ENCODE measurements at places on chromosomes 3 and 15.

DNA sequence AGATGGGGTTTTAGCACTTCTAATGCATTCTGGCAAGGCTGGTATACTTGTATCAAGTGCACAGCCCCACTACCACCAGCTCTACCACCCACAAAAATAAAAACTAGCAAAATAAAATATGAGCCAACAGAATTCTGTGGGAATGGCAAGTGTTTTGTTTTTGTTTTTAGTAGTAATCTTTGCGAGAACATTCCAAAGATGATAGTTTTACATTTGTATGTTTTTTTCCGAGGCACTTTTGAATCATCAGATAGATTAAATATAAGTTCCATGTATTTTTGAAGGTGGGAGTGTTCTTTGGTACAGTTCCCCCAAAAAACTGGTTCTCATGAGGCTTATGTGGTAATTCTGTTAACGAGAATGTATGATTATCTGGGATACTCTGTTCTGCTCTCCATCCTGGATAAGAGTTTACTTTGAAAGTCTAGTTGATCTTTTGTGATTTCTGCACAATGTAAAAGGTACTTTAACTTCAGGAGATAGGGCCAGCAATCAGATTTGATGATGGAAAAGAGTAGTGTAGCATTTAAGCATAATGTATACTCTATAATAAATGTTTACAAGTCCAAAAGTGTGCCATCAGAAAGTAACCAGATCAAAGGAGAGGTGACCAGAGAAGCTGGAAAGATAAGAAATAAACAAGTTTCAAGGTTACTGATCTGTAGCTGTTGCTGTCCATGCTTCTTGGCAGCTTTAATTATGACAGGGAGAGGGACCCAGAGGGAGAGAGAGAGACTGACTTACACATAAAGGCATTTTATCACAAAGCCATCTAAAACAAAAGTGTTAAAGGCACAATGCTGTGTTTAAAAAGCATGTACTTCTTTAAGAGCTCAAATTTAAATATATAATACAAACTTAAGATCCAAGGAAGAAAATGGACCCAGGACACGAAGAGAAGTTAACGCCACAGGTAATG, 130.9 kb downstream of the PGPEP1L start:
- DNase-seq = no peak

GRCh38 chr3:57434041-57434440, 110.1 kb downstream of the DNAH12 start:
- no peak for DNase-seq

- no peak for DNase-seq
Measured at GRCh38 chr15:100468285-100468684, 60.5 kb downstream of the CERS3 start.

- peak; percentile 54 for DNase-seq
Measured at GRCh38 chr3:146093896-146094295, 67.1 kb downstream of the PLOD2 start.

DNA sequence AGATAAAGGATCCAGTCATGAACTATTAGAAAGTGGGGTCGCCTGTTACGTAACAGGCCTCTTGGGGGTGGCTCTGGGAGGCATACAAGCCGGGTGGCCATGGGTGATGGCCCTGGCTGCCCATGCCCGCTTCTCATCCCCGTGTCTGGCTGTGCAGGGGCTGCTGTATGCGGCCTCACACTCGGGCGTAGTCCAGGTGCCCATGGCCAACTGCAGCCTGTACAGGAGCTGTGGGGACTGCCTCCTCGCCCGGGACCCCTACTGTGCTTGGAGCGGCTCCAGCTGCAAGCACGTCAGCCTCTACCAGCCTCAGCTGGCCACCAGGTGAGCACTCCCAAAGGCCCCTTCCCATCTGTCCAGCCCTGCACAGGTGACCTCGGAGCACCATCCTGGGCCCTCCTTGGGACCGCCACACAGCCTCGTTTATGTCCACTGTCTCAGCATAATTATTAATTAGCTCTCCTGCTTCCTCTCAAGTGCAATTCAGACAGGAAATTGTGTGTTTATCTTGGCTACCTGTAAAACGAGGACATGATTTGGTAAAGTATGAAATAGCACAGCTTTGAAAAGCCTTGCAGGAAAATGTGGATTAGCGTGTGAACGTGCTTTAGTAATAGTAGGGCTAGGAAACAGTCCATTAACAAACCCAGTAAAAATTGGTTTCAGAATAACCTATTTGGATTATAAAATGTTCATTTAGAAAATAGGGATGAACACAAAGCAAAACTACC, 8.1 kb downstream of the CIB1 start:
- DNase-seq = no peak

DNA sequence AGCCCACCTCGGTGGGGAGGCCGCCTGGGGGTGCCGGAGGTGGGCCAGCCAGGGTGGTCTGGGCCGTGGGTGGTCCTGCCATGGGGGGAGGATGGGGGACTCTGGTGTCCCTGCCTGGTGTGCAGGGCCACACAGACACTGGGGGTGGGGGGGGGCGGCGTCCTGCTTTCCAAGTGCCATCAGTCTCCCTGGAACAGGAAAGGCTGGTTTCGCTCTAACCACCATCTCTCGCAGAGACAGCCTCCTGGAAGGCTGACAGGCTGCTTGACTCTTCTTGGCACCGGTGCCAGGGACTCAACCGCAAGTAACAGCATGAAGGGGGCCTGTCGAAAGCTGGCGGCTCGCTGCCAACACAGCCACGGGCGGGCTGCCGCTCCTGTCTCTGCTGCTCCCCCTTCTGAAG, 40.3 kb downstream of the RGMA start:
- no peak for DNase-seq

DNA sequence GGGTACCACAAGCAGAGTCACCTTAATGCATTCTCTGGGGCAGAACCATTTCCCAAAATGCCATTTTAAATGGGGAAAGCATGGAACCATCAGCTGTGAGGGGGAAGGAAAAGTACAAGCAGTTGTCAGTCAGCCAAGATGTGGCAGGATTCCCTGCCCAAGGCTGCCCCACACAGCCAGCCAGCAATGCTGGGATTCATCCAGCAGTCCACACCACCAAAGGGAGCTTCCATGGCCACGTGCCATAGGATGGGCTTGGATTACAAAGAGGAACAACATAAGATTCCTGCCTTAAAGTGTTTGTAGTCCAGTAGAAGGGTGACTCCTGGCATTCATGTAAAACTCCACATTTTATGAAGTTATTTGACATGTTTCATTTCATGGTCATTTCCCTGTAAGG, 233.3 kb downstream of the SHOX2 start:
- DNase-seq = no peak
